ENCODE measurements at places on chromosomes 1 and 21. TPM values are rescaled to one million over a fixed set of nuclear protein-coding genes. Genes with fewer than 3 reads are reported as not detected.
A peak's percentile ranks its signal among the peaks of the same experiment; 100 is the strongest.

DNA sequence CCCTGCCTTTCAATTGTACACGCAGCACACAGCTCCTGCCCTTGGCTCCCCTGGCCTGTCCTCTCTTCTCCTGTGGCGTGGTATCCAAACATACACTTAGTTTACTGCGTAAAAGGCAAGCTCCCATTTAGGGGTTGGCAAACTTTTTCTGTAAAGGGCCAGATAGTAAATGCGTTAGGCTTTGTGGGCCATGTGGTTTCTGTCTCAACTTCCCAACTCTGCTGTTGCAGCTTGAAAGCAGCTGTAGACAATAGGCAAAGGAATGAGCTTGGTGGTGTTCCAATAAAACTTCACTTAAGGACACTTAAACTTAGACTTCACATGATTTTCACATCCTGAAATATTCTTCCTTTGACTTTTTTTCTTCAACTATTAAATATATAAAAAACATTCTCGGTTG is 63.3 kb downstream of the RHOU start:
- no peak for DNase-seq

DNA sequence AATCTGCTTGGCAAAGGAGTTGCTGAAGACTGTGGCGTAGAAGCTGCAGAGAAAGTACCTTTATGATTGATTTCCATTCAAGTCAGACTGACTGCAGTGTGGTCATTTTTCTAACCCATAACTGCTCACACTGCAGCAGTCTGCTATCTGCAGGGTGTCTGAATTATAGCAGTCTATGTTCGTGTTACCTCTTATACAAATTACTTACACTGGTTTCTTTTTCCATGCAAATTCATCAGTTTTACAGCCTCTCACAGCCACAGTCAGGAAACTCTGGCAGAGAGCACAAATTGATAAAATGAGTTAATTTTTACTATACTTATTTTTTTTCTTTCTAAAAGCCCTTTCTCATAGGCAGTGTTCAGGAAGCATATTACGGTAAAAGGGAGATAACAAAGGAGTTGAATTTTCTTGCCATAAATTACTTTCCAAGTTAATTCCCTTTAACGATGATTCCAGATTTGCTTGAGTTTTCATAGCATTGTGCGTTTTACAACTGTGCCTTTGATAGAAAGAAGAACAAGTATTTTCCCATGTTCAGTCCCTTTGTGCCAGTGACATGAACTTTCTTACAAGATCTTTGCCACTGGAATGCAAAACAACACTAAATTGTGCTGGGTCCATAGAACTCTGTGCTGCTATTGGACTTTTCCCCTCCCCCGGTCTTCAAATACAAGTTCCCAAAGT is 261.5 kb downstream of the NFIA start:
- DNase-seq = no peak

DNA sequence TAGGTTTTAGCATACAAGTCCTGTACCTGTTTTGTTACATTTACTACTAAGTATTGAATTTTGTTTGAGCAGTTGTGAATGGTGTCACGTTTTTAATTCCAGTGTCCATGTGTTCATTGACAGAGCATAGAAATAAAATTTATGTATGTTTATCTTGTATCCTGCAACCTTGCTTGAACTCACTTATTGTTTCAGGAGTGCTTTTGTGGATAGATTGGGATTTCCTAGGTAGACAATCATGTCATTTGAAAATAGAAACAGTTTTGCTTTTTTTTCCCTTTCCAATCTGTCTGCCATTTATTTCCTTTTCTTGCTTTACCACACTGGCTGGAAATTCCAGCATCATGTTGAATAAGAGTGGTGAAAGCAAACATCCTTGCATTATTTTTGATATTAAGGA is 15.0 kb upstream of the ABCG1 start:
- no peak for DNase-seq

DNA sequence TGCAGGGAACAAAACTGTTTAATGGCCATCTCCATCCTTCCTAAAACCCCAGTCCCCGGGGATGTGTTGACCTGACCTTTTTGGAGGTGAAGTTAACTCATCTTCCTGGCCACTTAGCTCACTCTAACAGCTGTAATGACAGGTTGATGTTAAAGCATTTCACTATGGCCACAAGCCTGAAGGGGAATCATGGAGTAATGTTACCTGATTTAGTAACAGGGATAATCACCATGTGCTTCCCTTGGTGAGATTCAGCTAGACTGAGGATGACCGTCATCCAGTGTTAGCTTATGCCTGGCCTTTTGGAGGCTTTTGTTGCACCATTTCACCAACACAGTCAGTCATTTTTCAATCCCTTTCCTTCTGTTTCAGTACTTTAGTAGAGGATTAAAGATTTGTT is 64.3 kb upstream of the RAVER2 start:
- no peak for DNase-seq

DNA sequence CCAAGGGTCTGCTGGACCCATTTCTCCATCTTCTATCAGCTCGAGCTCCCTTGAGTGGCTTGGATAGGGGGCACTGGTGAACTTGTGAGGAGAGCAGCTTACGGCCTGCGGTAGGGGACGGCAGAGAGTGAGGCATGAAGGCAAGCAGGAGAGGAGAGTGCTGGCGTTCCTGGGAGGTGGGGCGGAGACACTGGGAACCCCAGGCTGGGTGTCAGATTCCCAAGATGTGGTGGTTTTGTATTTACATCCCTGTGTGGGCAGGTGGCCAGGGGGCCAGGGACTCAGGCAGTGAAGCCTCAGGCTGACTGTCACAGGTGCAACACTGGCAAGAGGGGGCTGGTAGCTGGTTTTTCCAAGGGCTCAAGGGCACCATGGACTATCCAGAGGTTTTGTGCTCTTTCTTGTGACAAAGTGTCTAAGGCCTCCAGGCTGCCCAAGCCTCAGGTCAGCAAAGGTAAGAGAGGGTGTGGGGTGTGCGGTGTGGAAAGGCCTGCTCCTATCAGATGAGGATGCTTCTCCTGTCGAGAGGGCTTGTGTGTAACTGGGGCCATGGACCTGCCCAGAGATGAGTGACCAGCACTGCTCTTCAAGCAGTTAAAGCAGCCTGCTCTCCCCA is 45.1 kb upstream of the ROR1 start:
- no peak for DNase-seq

DNA sequence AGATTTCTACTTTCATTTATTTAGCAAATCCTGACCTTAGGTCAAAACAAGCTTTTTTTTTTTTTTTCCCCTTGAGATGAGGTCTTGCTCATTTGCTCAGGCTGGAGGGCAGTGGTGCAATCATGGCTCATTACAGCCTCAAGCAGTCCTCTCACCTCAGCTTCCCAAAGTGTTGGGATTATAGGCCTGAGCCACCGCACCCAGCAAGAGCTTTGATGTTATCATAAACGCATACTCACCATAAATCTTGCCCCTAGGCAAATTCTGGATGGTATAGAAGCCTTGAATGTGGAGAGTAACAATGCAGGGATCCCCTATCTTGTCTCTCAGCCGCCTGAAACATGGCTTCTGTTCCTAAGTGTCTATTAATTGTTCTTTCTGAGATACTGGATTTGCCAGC is 24.8 kb upstream of the CLDN8 start:
- no peak for DNase-seq

GRCh38 chr1:200905411-200906052 is 10.8 kb downstream of the INAVA start:
- no peak for DNase-seq

- peak; percentile 68 for DNase-seq
These were observed 63.5 kb upstream of the SSX2IP start for GRCh38 chr1:84753516-84754385.

LAD1 gene
- total RNA-seq = not detected

SERINC2 gene
- total RNA-seq = 25.8 TPM

Data from MG63 (cell line).